ENCODE measurements at places on chromosomes 3 and 15. TPM values are rescaled to one million over a fixed set of nuclear protein-coding genes. Genes with fewer than 3 reads are reported as not detected.

The CSPG4 gene
- 32.4 TPM for total RNA-seq

DNA sequence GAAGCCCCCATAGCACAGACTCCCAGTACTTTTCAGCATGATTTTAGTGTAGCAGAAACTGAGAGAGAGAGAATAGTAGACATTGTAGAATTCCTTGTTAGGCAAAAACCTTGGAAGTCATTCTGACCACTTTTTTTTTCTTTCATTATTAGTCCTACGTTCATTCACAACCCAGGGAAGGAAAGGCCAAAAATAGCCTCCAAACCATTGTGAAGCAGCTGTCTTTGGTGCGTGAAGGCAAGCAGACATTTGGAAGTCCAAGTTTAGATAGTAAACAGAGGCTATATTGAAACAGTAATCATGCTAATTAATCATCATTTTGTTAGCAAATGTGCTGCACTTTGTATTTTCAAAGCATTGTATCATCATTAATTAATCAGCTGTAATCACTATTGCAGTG, 34.5 kb downstream of the CCDC54 start:
- no peak for DNase-seq

The SPINK8 gene
- total RNA-seq, result not detected

The CCDC80 gene
- 63.3 TPM for total RNA-seq

The COL6A5 gene
- total RNA-seq, result 9.4 TPM

- peak; percentile 85 for DNase-seq
Measured at GRCh38 chr3:141426404-141427034, 58.2 kb downstream of the ZBTB38 start.

DNA sequence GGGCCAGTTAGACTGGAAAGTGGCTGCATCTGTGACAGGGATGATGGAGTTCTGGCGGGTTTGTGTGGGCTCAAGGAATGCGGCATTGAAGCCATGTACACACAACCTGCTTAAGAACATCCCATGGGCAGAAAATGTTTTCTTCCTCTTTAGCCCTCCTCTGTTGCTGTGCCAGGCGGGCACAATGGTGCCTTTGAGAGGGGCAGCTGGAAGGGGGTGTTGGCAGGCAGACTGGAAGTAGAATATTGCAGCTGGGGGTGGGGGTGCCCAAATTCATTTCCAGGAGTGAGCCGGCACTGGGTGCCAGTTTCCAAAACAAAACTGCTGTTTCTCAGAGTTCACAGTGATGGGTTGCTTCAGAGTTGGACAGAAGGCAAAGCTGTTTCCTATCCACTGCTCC, 91.8 kb upstream of the ETV5 start:
- DNase-seq, result no peak

The CMC1 gene
- total RNA-seq, result 17.6 TPM

DNA sequence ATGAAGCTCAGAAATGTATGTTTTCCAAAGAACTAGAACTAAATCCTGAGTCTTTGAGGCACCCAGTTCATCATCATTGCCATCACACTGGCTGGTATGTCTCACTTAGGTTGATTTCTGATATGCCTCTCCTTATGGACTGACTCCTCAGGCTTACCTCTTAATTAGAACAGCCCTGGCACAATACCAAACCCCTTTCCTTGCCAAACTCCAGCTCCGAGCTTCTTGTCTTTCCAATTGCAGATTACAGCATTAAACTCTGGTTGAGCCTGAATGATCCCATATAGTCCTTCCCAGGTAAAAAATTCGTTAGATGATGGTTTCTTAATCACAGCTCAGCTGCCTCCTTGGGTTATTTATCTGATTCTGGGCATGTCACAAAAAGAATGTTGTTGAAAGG, 66.3 kb downstream of the RTP4 start:
- DNase-seq, result no peak
